Endodermal cell (in vitro differentiated cells): ENCODE measurements at places on chromosomes 16 and 17. TPM values are rescaled to one million over a fixed set of nuclear protein-coding genes. Genes with fewer than 3 reads are reported as not detected.

DNA sequence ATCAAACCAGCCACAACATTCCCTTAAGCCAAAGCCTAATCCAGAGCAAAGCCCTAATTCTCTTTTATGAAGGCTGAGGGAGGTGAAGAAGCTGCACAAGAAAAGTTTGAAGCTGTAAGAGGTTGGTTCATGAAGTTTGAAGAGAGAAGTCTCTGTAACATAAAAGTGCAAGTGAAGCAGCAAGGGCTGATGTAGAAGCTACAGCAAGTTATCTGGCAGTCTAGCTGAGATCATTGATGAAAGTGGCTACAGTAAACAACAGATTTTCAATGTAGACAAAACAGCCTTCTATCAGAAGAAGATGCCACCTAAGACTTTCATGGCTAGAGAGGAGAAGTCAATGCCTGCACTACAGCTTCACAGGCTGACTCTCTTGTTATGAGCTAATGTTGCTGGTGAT is 52.5 kb downstream of the NACA2 start:
- no peak for DNase-seq

GRCh38 chr16:14179116-14179515 is 108.0 kb downstream of the MRTFB start:
- no peak for DNase-seq

GRCh38 chr16:85720302-85720637 is 30.6 kb downstream of the C16orf74 start:
- no peak for DNase-seq

DNA sequence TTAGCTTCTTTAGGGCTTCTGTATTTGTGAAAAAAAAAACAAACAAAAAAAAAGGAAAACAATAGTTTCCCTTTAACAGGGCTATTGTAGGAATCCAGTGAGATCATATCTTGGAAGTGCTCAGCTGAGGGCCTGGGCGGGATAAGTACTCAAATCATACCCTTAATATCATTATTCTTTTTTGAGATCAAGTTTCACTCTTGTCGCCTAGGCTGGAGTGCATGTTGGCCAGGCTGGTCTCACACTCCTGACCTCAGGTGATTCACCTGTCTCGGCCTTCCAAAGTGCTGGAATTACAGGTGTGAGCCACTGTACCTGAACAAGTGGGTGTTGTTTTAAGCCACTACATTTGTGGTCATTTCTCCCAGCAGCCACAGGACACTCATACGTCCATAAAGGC is 87.0 kb downstream of the CDH13 start:
- no peak for DNase-seq

DNA sequence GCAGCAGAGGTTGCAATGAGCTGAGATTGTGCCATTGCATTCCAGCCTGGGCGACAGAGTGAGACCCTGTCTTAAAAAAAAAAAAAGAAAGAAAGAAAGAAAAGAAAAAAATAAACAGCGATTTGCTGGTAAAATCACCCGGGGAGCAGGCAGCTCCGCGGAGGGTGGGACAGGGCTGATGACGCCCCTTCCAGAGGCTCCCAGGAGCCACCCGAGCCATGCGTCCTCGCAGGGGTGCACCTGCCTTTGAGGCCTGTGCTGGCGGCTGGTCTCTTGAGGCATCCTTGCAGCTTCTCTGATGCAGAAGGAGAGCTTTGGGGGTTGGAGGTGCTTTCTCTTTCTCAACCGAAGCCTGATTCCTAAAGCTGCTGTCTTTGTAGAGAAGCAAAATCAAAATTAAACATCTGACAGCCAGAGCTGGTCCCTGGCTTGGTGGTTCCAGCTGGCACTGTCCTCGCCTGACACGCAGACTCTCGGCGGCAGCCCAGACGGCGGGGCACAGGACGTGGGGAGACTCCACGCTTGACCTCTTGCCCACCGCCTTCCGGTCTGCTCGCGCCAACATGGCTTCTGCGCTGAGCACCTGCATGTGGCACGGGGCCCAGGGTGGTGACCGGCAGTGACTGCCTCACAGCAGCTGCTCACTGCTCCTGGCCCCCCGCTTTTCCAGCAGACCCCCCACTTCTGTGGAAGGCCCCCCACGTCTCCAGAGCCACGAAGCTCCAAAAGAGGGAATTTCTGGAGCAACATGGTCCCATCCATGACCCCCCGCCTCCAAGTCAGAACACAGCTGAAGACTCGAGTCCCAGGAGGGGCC is 6.6 kb downstream of the UTS2R start:
- DNase-seq = no peak

- no peak for DNase-seq
Observed at GRCh38 chr16:10827691-10828341, 9.2 kb upstream of the TVP23A start.

- DNase-seq = no peak
Observed at GRCh38 chr16:69345923-69346322, 5.7 kb downstream of the TMED6 start.

GRCh38 chr16:66936889-66937554 is 1.7 kb downstream of the CES2 start:
- no peak for DNase-seq

- DNase-seq = peak; percentile 67
Observed at GRCh38 chr16:89118361-89119165, 24.9 kb downstream of the ACSF3 start.

DNA sequence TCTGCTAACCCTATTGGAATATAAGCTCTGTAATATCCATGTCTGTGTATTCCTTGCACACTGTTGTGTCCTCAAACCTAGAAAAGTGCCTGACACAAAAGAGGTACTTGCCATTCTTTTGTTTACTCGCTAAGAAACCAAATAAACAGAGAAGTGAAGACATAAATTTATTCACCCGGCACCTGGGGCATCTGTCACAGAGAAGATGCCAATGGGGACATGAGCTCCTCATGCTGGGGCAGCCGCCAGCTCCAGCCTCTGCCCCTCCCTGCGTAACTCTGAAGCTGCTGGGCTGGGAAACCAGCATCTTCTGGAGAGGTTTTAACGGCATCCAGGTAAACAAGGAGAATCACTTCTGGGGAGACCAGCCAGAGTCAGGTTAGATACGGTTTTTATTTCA is 15.1 kb upstream of the CDRT4 start:
- no peak for DNase-seq

- DNase-seq = no peak
Observed at GRCh38 chr17:38960402-38960801, 6.8 kb downstream of the FBXO47 start.

DNA sequence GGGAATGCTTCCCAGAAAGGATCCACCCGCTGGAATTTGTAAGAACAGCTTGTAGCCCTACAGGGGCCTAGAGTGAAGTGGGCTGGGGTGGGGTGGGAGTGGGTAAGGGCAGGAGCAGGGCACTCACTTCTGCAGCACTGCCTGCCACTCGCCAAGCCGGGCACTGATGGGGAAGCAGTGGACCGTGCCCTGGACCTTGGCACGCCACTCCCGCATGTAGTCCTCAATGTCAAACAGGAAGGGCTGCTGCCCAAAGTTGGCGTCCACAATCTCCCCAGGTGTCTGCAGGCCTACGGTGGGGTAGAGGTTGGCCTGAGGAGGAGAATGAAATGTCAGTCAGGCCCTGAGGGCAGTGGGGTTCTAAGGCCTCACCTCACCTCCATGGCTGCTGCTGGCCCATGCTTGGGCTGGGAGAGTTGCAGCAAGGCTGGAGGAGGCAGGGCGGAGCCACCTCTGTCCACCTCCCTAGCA is 15.7 kb upstream of the GFOD2 start:
- no peak for DNase-seq

- no peak for DNase-seq
Observed at GRCh38 chr16:46817961-46818360, 13.0 kb downstream of the C16orf87 start.

GRCh38 chr17:63698886-63699637 is 863 bp downstream of the LIMD2 start:
- DNase-seq = peak; percentile 86

DNA sequence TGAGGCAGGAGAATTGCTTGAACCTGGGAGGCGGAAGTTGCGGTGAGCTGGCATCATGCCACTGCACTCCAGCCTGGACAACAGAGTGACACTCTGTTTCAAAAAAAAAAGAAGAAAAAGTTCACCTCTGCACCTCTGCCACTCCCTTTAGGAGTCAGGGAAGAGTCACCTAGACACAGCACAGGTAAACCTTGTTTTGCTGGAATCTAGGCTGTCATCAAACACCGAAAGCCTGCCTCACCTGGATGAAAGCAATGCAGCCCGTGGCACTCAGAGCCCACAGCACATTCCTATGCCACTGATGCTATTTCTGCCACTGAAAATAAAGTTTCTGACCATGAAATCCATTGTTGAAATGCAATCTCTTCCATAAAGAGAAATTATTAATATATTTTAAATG is 22.2 kb downstream of the CFAP52 start:
- no peak for DNase-seq

DNA sequence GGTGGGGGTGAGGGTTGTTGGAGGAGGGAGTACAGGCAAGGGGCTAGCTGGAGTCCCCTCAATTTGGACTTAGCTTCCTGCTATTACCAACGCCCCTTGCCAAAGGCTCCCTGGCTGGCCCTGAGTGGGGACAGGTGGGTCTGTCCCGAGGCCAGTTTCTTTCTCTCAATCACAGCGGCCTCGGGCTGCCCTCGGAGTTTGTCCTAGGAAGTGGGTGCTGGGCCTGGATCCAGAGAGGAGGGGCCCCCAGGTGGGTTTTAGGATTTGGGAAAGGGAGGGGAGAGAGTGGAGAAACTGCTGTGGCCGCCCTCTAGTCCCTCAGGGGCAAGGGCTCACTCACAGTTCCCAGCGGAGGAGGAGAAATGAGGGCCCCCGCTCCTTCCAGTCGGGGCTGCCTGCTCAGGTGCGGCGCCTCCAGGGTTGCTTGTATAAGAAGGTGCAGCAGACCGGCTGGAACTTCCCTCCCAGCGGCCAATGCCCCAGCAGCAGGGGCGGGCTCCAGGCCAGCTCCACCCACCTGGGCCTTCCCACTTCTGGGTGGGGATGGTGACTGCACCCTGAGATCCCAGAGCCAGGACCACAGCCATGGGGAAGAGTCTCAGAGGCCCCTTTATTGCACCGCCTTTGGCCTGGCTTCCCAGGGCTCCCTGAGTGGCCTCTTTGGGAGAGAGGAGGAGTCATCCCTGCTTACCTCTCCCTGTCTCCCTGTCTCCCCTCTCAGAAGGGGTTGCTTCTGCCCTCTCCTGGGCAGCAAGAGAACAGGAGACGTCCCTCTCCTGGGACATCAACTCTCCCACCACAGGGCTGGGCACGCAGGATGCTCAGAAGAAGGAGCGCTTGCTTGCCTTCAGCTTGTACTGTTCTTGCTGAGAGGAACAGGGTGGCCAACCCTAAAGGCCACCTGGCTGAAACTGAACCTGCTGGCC is 112.0 kb upstream of the SMURF2 start:
- DNase-seq = peak; percentile 99

GRCh38 chr16:914440-914839 is 56.3 kb downstream of the LMF1 start:
- no peak for DNase-seq

GRCh38 chr16:57167953-57168352 is 17.9 kb downstream of the PSME3IP1 start:
- no peak for DNase-seq

- DNase-seq = peak; percentile 74
Observed at GRCh38 chr17:68468788-68469187, 11.5 kb upstream of the WIPI1 start.

DNA sequence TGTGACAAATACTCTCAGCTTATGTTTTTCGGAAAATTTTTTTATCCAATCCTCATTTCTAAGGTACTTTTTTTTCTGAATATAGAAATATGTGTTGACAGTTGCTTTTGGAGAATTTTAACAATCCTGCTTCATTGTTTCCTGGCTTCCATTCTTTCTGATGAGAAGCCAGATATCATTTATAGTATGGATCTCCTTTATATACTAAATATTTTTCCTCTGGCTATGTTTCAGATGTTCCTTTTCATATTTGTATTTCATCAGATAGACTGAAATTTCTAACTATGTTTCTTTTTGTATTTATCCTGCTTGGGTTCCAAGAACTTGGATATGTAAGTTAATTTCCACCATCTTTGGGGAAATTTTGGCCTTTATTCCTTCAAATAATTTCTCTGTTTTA is 138.9 kb upstream of the CDH11 start:
- no peak for DNase-seq

DNA sequence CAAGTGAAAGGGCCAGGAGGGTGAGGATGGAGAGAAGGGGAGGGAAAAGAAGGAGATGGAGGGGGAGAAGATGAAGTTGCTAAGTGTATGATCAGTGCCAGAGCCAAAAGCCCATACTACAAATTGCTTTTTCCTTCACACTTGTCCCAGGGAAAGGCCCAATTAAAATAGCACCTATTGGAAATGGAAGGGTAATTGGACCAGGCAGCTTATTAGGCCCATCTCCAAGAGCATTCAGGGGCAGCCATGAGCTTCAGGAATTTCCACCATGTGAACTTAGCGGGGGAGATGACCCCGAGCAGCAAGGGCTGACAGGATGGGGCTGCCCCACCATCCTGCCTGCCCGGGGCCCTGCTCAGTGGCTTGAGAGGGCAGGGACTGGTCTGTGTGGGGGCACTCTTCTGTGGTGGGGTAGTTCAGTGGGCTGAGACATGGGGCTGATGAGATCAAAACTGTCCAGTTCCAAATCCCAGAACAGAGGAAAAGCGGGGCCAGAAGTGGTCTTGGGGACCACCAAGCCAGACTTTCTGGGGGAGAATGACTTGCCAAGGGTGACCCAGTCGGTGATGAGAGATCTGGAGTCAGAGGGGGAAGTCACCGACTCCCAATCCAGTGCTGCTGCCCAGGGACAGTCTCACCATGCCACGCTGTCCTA is 27.5 kb downstream of the GOSR2 start:
- DNase-seq = no peak

DNA sequence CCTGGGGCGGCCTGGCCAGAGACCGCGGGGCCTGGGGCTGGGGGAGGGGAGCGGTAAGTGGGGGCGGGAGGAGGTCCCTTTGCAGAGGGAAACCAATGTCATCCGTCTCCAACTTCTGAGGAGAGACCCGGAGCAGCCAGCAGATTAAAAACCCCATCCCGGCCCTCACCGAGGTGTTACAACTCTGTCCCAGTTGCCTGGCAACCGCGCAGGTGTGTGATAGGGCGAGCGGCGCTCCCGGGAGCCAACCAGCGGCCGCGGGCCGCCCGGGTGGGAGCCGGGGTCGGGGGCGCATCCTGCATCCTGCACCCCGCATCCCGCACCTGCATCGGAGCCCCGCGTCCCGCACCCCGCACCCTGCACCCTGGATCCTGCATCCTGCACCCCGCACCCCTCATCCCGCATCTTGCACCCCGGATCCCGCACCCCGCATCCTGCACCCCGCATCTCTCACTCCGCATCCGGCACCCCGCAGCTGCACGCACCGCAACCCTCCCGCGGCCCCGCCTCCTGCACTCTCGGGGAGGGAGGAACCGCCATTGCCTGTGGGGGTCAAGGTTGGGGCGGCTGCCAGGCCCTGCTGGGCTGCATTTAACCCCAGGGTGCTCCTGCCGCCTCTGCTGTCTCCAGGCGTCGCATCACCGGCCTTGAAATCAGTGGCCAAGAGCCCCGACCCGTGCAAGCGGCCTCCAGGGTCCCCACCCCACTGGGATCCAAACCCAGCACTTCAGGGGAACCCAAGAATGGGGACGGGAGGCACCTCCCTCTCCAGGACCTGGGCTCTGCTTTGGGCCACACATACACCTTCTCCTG is 47.3 kb downstream of the RTN4RL1 start:
- DNase-seq = peak; percentile 95

The EIF1 gene
- 573 to 646 TPM (median 584 TPM) in 3 replicates for total RNA-seq

The SLC35G3 gene
- not detected in 3 replicates for total RNA-seq

The C17orf100 gene
- 2.7 to 4.8 TPM (median 3.1 TPM) in 3 replicates for total RNA-seq

The E2F4 gene
- 72.8 and 76.1 TPM in 2 replicates for total RNA-seq

The KRTAP9-8 gene
- total RNA-seq = not detected in 3 replicates

The PHAF1 gene
- total RNA-seq = 17.0 and 18.8 TPM in 2 replicates

The NEK8 gene
- 15.7 TPM in 2 replicates for total RNA-seq

The OR1D2 gene
- not detected in 3 replicates for total RNA-seq

The GJD3 gene
- not detected in 3 replicates for total RNA-seq

The CNTROB gene
- total RNA-seq = 41.7 and 47.5 TPM in 2 replicates

The PIRT gene
- not detected in 3 replicates for total RNA-seq

The CCL4 gene
- total RNA-seq = not detected in 2 replicates

The OSGIN1 gene
- 1.2 and 1.6 TPM in 2 replicates for total RNA-seq

The SLC52A1 gene
- 0.07 TPM in 1 of 2 replicates, not detected in the other for total RNA-seq
